ENCODE measurements at places on chromosomes 4 and X.
A peak's percentile ranks its signal among the peaks of the same experiment; 100 is the strongest.

GRCh38 chr4:132502096-132502552 lies 647.0 kb upstream of the PCDH10 start:
- DNase-seq, result no peak

DNA sequence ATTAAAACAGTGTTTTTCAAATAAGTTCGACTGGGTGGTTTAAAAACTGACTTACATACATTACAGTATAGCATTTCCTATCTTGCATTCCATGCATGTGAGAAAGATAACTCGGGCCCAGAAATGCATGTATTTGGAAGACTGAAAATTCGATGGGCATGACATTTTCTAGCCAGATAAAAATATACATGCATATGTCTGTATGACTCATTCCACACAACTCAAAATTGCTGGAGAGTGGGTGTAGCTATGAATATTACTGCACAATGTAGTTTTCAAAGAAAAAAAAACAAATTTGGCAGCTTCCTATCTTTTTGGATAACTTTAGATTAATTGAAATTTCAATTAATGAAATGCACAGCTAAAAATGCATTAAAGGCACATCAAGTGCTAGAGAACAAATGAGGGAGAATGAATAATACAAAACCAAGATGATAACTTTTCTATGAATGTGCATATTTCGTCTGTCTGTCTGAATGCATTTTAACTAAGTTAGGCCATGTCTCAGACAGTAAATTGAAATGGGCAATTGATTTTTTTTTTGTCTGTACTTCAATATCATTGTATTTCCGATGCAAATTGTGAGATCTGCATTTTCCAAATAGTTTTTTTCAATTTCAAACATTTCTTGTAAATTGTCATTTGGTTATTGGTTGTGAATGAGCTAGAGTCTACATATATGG lies 54.5 kb upstream of the GABRA2 start:
- no peak for DNase-seq

GRCh38 chr4:185966997-185967775 lies 101.8 kb upstream of the TLR3 start:
- DNase-seq, result no peak

- DNase-seq, result no peak
Measured at GRCh38 chr4:6746721-6747293, 30.8 kb downstream of the BLOC1S4 start.

DNA sequence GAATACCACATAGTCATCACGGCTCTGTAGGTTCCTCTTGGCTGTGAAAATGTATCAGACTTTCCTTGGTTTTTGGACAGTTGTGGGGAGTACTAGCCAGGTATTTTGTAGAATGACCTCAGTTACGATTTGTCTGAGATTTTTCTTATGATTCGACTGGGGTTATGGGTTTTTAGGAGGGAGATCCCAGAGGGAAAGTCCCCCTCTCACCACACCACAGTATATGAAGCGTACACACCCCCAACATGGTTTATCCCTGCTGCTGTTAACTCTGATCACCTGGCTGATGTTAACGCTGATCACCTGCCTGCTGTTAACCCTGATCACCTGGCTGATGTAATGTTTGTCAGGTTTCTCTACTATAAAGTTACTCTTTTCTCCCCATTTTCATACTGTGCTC lies 72.6 kb downstream of the ANAPC4 start:
- DNase-seq, result no peak

DNA sequence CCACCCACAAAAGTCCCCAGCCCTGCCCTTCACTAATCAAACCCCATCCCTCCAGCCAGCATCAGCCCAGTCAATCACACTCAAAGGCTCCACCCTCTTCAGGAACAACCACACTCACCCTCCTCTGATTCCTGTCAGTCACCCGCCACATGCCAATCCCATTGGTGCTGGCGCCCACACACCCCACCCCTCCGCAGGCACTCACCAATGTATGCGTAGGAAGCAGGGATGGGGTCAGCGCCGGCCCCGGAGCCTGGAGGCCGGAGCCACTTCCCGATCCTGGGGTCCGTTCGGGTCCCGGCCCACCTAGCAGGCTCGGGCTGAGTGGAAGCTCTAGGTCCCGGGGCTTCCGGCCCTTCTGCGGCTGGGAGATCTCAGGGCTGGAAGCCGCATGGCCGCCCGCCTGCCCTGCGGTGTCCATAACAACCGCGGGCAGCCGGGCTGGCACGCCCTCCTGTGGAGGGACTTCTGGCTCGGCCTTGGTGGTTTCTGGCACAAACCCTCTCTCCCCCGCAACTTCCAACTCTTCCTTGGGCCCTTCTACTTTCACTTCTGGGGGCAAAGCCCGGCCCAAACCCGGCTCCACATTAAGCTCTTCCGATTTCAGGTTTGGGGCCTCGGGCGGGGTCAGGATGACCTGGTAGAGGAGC lies 7.9 kb upstream of the CFP start:
- no peak for DNase-seq

DNA sequence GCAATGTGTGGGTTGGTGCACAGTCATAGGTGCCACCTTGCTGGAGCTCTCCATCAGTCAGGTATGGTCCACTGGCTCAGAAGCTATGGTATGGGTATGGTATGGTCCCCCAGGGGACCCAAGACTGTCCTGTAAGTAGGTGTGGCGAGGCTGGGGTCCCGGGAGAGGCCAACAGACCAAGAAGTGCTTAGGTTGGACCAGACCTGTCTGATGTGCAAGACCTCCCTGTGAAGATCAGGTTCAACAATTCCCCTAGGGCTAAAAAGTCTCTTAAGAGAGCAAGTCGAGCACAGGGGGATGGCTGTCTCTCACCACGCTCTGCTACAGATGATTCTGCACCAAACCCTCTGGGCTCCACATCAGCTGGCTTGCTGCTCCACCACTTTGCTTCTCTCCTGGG lies 1145.0 kb downstream of the RPA4 start:
- DNase-seq, result no peak

DNA sequence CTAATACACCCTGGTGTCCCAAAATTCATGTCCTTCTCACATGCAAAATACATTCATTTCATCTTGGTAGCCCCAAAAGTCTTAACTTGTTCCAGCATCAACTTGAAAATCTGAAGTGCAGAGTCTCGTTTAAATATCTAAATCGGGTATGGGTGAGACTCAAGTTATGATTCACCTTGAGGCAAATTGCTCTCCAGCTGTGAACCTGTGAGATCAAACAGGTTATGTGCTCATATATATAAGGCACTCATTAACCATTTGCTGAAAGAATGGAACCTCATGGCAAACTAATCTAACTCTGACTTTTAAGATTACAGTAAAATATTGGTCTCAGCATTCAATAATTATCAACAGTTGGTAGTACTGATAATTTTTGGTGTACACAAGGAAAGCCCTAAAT lies 55.5 kb downstream of the PDLIM5 start:
- DNase-seq, result no peak

DNA sequence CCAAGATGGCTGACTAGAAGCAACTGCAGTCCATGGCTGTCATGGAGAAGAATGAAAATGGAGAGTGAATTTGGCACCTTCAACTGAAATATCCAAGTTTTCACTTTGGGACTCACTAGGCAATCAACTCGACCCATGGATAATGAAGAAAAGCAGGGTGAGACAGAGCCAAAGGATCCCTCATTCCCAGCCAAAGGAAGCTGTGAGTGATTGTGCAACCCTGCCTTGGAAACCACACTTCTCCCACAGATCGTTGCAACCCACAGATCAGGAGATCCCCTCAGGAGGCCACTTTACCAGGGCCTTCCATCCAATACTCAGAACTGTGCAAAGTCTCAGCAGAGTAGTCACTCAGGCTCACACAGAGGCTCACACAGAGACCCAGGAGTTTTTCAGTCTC lies 4.5 kb downstream of the CFAP299 start:
- no peak for DNase-seq

GRCh38 chr4:95643627-95644026 lies 94.9 kb upstream of the UNC5C start:
- no peak for DNase-seq

DNA sequence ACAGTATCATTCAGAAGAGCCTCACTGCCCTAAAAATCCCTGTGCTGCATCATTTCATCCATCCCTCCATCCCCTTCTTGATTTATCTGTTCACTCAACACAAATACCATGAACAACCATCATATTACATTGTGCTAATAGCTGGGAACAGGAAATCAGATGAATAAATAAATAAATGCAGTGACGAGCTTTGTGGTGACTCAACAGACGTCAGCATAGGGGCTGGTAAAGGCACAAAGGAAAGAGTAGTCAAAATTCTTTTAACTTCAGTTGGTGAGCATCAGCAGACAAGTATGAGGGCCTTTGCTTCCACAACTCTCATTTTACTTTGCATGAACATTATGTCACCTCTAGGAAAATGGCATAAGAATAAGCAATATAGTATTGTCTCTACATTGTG lies 65.5 kb downstream of the EDNRA start:
- DNase-seq, result no peak

DNA sequence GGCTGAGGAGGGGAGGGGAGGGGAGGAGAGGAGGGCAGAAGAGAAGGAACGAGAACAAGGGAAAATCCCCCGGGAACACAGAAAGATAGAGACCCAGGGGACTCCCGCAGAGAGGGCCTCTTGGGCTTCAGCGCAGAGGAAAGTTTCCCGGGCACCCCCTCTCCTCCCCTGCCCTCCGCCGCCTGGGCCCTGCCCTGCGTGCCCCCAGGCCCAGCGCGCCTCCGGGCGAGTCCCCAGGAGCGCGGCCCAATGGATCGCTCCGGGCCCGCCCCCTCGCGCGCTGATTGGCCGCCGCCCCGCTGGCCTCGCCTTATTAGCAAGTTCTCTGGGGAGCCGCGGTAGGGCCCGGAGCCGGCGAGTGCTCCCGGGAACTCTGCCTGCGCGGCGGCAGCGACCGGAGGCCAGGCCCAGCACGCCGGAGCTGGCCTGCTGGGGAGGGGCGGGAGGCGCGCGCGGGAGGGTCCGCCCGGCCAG lies at the start of gene MSX1:
TSS of gene MSX1 (plus strand) at position 341 of the 474 bp plus-strand sequence. CDS start 235 bp downstream, outside the sequence.
- peak; percentile 8 for DNase-seq

DNA sequence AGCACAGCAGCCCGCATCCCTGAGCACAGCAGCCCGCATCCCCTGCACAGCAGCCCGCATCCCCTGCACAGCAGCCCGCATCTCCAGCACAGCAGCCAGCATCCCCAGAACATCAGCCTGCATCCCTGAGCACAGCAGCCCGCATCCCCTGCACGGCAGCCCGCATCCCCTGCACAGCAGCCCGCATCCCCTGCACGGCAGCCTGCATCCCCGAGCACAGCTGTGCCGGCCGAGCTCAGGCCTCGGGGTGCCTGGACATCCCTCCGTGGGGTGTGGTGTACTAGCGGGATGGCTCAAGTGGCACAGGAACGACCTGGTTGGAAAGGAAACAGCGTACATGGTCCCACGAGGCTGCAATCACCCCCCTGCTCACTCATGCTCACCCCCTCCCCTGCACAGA lies 26.8 kb downstream of the ABLIM2 start:
- no peak for DNase-seq

DNA sequence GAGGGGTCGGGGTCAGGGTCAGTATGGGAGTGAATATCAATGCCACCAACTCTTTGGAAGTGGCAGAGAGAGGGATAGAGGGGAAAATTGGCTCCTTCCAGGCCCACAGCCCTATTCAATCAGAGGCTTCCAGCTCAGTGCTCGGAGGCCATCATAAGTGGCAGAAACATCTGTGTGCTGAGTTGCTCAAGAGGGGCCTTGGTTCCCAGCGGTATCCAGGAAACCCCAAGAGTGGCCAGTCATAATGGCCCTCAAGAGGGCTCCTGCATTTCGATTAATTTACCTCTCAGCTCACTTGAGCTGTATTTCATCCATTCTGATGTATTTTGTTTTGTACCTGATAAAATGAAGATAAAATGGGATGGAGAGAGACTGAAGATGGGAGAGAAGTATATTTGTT lies 154.3 kb upstream of the EOLA2 start:
- no peak for DNase-seq

- DNase-seq, result no peak
Measured at GRCh38 chr4:188177997-188178675, 38.9 kb downstream of the TRIML1 start.

DNA sequence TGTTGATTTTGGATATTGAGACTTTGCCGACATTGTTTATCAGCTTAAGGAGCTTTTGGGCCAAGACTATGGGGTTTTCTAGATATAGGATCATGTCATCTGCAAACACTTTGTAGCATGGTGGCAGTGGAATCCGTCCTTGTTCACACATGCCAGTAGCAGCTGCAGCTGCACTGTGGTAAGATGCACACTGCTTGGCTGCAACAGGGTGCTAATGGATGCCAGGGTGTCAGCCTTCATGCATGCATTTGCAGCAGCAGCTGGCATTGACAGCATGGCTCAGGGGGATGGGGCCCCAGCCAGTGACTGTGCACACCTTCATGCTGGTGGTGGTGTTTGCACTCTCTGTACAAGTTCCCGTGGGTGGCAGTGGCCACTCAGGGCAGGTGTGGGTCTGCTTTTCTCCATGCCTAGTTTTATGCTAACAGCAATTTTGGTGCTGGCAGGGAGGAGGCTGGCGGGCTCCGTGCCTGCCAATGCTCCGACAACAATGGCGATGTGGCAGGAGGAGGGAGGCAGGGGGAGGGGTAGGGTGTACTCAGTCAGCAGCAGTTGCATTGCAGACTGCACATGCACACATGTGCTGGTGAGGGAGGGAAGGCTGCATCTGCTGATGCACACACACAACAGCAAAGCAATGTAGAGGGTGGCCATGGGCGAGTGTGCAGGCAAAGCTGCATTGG lies 37.5 kb downstream of the BEX3 start:
- DNase-seq, result no peak

GRCh38 chrX:102765217-102765616 lies 44.7 kb downstream of the GPRASP3 start:
- no peak for DNase-seq

DNA sequence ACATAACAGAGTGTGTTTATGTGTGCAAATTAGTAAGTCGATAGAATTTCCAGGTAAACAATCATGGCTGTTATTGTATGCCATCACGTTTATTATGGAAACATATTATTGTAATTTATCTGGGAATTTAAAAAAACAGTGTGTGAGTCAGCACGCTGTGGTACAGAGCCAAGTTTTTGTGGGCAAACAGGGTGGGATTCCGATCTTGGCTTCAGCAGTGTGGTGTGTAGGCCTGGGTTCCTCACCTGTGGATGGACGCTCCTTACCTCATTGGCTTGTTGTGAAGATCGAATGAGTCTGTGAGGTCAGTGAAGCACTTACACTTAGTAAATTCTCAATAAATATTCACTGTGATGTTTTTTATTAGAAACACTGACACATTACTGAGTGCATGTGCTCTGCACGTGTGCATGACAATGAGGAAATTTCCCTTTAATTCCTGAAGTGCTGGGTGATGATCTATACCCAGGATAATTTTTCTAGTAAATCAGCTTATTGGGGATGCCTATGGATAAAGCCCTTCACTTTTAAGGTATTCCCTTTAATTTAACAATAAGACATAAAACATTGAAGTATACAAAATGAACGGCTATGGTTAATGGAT lies 36.4 kb downstream of the SLIT2 start:
- no peak for DNase-seq

DNA sequence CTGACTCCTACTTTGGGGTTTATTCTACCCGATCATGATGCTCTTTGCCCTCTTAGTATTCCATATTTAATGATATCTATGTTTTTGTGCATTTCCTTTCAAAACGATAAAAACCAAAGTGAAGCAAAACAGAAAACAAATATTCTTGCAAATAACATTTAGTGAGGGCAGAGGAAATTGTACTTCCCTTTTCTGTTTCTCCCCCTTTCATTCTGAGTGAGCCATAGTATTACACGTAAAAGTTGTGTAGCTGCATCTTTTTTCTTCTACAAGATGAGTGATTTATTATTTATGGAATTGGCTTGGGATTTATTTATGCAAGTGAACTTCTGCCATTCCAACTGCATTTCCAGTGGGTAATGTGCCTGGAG lies 109.9 kb downstream of the AFF2 start:
- DNase-seq, result no peak
